T-helper 1 cell (primary cell): ENCODE measurements at places on chromosomes 5 and 9.
A peak's percentile ranks its signal among the peaks of the same experiment; 100 is the strongest.

GRCh38 chr5:2890011-2890410, 138.5 kb upstream of the IRX2 start:
- DNase-seq, result no peak

- no peak for DNase-seq
Measured at GRCh38 chr5:169626779-169627178, 10.3 kb upstream of the DOCK2 start.

GRCh38 chr5:76081811-76082771, 1.1 kb upstream of the SV2C start:
- no peak for DNase-seq

GRCh38 chr5:52909192-52909591, 80.0 kb upstream of the ITGA2 start:
- DNase-seq, result no peak

- DNase-seq, result no peak
Measured at GRCh38 chr5:178341851-178342140, 109.2 kb upstream of the PHYKPL start.

- DNase-seq, result no peak
Measured at GRCh38 chr5:109987970-109988369, 298.2 kb downstream of the MAN2A1 start.

DNA sequence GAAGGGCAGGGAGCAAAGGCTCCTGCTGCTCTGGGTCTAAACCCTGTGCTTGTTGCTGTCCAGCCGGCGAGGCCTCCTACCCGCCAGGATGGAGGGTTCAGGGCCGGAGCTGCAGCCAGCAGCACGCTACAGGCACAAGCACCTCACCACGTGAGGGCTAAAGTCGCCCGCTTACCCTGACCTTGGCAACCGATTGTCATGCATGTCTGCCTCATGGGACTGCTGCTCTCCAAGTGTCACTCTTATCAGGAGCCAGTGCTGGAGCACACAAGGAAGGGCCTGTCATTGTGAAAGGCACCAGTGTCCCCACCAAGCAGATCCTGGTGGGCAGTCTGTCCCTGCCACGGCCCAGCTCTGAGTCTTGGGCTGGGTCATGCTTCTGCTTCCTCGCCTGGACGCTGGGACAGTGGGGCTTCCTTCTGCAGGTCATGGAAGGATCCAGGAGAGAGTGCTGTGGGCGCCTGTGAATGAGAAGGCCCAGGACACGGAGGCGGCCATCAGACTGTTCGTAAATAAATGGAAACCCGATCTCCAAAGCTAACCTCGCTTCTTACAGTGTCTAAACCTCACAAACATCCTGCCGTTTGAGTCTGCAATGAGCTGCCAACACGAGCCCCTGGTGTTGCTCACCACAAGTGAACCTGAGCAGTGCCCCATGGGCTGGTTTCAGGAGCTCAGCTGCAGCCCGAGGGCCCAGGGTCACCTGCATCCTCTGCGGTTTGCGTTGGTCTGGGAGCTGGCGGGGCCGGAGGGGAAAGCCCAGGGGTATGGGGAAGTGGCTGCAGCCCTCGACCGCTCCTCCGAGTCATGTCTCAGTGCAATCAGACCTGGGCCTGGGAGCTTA, 58.2 kb upstream of the RXRA start:
- no peak for DNase-seq

DNA sequence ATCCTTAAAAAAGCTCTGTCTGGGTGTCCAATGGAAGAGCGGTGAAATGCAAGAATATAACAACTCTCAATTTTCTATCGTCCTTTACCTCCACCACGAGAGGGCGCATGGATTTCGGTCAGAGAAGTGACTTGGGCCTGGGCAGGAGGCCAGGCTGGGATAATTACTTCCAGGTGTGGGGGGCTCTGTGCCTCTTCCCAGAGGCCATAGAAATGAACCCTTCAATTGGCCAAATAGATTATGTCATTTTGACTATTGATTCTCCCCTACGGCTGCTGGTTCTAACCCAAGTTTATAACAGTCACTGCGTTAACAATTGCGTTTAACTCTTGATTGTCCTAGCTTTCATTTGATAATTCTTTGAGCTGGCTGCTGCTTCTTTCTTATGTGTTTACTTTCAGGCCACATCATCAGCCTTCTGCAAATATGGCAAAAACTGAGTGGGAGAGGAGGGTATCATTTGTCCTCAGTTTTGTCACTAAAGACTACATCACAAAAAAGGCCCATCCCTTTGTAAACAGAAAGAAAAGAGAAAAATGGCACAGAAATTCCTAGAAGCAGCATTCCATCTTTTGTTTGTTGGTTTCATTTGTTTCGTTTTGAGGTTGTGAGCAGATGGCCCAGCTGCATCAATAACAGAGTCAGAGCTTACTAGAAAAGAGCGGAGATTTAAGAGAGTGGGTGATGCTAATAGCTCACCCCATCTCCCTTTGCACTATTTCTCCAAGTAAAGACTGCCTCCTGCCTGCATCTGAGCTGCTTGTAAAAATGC, 45.4 kb upstream of the ZFR start:
- DNase-seq, result peak; percentile 59

DNA sequence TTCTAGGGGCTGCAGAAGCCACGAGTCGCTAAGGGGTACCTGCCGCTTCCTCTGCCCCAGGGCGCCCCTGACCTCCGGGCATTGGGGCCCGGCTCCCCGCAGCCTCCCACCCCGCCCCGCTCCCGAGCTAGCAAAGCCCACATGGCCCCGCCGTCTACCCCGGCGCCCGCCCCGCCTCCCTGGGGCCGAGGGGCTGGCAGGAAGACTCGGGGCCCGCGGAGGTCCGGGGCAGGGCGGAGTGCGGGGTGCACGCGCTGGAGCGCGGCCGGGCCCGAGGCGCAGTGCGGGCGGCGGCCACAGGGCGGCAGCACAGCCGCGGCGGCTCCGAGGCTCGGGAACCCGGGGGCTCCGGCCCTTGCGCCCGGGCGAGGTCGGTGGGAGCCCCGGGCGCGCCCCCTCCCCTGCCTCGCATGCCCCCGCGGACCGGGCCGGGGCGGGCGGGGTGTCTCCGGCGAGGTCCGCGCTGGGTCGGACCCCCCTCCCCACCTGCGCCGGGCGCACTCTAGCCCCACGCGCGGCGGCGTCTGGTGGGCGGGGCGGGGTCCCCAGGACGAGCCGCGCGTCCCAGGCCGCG, 6.7 kb downstream of the NRARP start:
- DNase-seq, result no peak

DNA sequence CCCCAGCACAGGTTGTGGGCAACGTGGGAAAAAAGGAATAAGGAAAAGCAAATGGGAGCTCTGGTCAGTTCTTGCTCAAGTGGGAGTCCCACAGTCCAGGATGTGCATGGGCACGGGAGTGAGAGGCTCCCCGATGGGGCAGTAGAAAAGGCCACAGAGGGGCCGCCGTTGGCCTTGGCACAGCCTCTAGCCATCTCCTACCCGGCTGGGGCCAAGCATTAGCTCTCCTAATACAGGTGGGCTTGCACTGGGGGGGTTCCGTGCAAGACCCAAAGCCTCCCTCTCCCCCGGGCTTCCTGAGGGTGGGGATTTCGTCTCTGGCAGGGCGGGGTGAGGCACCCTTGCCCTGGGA, 212.2 kb upstream of the MVB12B start:
- no peak for DNase-seq
